Glomerular endothelial cell (primary cell): ENCODE measurements at places on chromosomes 3 and 15. TPM values are rescaled to one million over a fixed set of nuclear protein-coding genes. Genes with fewer than 3 reads are reported as not detected.

ITIH1 gene
- not detected in 2 replicates for total RNA-seq

DNA sequence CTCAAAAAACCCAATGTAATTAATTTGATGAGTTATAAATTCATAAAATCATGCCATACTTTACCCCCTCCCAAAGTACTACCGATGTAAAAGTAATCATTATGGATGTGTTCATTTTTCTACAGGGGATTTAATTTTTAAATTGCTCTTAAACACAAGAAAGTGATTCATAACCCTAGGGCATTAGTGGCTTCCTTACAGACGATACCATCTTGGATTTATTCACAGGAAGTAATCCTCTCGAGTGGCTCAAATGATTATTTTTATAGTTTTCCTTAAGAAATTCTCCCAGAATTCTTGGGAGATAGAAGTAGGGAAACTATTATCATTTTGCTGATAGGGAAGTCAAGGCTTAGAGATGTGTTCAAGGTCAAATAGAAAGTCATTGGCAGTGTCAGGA, 80.9 kb downstream of the PEX5L start:
- no peak for DNase-seq

DNA sequence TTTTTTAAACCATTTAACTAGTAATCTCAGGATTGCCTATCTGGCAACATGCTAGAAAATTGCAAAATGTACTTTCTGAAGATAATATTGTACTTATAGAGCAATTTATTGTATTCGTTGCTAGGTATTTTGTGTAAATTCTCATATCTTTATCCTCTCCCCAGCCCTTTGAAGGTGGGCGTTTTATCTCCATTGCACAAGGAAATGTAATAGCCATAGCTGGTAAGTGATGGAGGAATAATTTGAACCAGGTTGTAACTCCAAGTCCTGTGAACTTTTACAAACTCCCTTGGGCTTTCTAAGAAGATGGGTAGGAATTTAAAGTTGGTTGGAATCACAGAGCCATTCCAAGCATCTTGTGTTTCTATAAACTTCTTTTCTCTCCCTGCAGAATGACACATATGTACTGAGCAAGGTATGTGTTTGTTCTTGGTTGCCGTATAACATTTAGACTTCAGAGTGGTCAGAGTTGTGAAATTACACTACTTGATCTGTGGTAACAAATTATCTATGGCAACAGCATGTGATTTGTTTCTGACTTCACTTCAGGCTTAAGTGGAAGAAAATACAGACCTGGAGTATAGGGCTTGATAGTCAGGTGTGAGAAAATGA, 170.9 kb downstream of the AKAP13 start:
- DNase-seq: no peak

DNA sequence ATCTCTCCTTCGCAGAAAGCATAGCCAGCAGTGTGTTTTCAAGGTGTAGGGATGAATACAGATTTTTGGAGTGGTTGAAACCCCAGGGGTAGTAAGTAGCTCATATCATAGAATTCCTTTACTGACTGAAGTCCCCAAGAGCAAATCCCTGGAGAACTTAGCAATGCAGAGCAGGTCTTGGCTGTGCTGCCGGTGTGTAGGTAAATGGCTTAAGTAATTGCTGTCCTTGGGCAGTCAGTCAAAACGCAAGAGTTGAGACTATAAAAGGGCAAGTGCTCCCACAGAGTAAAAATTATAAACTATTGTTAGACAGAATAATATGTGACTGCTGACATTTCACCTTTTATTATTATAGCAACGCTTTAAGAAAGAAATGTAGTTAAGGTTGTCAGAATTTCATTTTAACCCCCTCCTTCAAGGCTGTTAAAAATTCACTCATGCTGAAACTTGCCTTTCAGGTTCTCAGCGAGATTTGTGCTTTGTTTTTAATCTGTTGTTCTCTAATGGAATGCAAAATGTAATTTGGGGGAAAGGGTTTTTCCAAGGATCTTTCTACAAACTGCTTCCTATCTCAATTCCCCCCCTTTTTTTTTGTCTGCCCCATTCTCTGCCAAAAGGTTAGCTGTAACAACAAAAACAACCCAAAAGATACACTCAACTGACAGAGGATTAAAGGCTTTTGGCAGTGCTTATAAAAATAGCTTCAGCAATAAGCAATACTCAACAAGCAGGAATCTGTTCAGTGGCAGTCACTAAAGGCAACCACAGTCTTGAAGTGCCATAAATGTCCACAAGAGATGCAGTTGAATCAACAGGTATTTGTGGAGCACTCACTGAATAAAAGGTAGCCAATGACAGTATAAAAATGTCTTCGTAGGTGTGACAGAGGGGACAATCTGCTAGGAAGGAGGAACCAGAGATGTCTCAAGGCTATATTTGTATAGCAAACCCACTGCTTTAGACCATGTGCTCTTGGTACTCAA, 105.3 kb downstream of the THRB start:
- no peak for DNase-seq

LTK gene
- 0.24 and 0.70 TPM in 2 replicates for total RNA-seq

DNA sequence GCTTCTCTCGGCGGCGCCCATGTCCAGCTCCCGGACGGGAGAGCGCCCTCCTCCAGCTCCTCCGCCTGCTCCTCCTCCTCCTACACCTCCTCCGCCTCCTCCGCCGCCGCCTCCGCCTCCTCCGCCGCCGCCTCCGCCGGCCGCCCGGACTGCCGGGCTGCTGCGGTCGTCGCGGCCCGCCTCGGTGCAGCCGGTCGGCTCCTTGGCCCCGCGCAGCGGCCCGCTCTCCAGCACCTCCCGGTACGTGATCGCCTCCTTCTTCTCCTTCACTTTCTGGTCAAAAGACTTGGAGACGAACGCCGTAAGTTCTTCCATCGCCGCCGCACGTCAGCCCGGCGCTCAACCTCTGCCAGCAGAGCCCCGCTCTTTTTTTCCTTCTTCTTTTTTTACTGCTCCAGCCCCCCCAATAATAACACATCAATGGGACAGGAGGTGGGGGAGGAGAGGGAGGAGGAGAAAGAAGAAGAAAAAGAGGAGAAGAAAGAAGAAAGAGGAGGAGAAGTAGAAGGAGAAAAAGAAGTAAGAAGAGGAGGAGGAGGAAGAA, 438 bp downstream of the SHOX2 start:
- no peak for DNase-seq

TMEM212 gene
- total RNA-seq: not detected in 2 replicates

GRCh38 chr3:126983653-126984390, 907 bp downstream of the PLXNA1 start:
- DNase-seq: no peak

- no peak for DNase-seq
Observed at GRCh38 chr15:67167091-67167490, 87.4 kb downstream of the AAGAB start.

GRCh38 chr3:62143843-62144450, 229.4 kb downstream of the FEZF2 start:
- no peak for DNase-seq

- no peak for DNase-seq
Observed at GRCh38 chr15:82763361-82764116, 42.3 kb downstream of the FSD2 start.

TUBGCP5 gene
- 12.8 and 14.7 TPM in 2 replicates for total RNA-seq

DNA sequence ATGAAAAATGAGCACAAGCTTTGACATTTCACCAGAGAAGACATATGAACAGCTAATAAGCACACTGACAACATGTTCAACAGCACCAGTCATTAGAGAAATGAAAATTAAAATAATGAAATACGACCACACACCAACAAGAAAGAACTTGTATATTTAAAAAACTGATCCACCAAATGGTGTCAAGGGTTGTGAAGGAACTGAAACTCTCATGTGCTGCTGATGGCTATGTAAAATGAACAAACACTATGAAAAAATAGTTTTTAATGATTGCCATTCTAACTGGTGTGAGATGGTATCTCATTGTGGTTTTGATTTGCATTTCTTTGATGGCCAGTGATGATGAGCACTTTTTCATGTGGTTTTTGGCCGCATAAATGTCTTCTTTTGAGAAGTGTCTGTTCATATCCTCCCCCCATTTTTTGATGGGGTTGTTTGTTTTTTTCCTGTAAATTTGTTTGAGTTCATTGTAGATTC, 193.8 kb downstream of the SCAPER start:
- no peak for DNase-seq

GRCh38 chr3:10180289-10180688, 15.6 kb downstream of the IRAK2 start:
- no peak for DNase-seq

EBLN2 gene
- total RNA-seq: 0.78 and 4.9 TPM in 2 replicates

- no peak for DNase-seq
Observed at GRCh38 chr15:101277038-101277822, at the start of gene SELENOS. Gene SELENOS (minus strand): TSS chr15:101277485. CDS start chr15:101277417, 68 bp downstream.

- no peak for DNase-seq
Observed at GRCh38 chr3:52688266-52688665, 2.4 kb downstream of the GNL3 start.

DNA sequence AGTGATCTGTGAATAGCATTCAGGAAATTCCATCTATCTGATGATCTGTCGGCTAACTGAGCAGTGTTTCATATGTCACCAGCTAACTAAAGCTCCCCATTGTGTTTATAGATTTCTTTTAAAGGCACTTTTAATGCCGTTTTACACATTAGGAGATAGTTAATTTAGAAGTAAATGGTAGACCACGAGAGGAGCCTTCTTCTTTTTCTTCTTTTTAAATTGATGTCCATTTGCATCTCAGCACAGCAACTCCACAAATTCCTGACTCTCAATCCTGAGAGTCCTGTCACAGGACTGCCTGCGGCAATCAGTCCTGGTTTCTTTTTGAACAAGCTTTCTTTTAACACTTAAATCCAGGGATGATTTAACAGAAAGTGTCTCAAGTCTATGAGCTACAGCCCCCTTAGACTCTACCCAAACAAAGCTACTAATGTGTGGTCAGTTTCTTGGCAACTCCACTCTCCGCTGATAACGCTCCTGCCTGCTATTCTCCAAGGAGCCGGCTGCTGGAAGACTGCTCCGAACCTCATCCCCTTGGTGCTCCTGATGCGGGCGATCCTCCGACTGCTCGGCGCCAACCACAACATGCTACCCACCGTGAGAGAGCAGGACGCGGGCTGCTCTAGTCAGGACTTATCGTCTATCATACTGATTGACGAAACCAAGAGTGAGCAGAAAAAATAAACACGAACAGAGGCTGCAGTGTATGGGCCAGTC, 421.4 kb downstream of the MECOM start:
- no peak for DNase-seq

DNA sequence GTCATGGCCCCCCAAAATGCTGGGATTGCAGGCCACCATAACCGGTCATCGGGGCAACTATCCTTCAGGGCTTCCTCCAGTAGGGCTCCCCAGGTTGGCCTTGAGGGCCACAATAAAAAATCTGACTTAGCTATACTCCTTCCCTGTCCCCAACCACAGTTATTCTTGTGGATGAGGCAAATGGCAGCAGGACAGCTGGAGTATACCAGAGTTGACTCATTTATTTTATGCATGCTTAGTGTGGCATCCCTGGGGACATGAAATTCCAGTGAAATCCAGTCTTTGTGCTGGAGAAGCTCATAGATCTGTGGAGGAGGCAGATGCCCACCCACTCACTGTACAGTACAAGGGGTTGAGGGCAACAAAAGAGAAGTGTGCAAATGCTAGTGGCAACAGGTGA, 109.5 kb downstream of the RORA start:
- no peak for DNase-seq

SLC28A2 gene
- not detected in 2 replicates for total RNA-seq

GRCh38 chr3:38204599-38205471, 39.5 kb downstream of the OXSR1 start:
- DNase-seq: no peak

- no peak for DNase-seq
Observed at GRCh38 chr15:75176396-75176761, 25.3 kb upstream of the C15orf39 start.

- DNase-seq: no peak
Observed at GRCh38 chr3:98657457-98657856, 64.0 kb upstream of the CPOX start.

GRCh38 chr3:42118762-42119361, 27.7 kb downstream of the TRAK1 start:
- DNase-seq: no peak

DNA sequence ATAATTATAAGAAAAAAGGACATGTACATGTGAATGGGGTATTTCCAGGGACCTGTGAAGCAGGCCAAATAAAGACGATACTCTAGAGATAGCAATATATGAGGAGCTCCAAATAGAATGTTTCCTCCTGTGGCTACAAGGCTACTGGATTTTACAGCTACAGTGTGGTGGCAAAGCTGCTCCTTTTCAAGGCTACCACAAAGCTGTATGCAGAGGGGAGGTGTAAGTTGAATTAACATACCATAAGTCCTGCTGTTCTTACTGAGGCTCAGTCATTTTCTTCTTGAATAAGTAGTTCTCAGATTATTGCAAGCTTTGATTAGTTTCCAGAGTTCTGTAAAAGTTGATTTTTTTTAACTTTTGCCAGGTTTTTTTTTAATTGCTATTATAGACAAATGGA, 1184.6 kb upstream of the EPHA6 start:
- DNase-seq: no peak

DNA sequence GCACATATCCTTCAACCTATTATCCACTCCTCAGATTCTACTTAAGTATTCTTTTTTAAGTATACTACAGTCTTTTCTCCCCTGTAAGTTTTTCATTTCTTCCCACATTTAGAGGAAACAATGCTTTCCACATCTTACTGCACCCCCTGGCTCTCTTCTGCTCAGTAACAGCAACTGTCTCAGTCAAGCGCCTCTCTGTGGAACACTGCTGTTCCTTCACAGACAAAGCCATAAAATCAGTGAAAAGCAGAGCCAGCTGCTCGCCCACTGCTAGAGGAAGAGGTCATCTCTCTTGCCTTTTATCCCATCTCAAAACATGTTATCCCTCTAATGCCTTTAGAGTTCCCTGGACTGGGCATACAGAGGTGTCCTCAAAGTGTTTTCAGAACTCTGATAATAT, 24.8 kb downstream of the SERP1 start:
- DNase-seq: no peak

DNA sequence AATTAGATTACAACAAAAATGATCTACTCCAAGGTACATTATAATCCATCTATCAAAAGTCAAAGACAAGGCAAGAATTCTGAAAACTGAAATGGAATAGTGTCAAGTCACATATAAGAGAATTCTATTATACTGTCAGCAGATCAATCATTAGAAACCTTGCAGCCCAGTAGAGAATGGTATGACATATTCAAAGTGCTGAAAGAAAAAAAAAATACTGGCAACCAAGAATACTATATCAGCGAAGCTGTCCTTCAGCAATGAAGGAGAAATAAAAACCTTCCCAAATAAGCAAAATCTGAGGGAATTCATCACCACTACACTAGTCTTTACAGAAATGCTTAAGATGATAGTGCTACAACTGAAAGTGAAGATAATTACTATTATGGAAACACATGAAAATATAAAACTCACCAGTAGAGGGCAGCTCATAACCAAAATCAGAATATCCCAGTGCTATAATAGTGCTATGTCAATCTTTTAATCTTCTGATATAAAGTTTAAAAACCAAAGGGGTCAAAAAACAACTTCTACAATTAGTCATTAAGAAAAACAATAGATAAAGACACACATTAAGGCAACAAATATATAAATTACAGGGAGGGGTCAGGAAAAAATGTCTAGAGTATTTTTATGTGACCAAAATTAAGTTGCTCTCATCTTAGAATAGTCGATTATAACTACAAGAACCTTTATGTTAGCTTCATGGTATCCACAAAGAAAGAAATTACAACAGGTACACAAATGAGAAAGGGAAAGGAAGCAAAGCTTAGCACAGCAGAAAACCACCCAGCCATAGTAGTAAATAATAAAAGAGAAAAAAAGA, 190.7 kb upstream of the CNTN6 start:
- DNase-seq: peak; percentile 29

- no peak for DNase-seq
Observed at GRCh38 chr3:13109516-13109915, 36.3 kb upstream of the IQSEC1 start.

- no peak for DNase-seq
Observed at GRCh38 chr15:25568751-25569150, 129.9 kb upstream of the UBE3A start.

BLM gene
- total RNA-seq: 3.2 and 4.1 TPM in 2 replicates
